SIG-M5 (cell line): ENCODE measurements at places on chromosomes 16 and 17.

DNA sequence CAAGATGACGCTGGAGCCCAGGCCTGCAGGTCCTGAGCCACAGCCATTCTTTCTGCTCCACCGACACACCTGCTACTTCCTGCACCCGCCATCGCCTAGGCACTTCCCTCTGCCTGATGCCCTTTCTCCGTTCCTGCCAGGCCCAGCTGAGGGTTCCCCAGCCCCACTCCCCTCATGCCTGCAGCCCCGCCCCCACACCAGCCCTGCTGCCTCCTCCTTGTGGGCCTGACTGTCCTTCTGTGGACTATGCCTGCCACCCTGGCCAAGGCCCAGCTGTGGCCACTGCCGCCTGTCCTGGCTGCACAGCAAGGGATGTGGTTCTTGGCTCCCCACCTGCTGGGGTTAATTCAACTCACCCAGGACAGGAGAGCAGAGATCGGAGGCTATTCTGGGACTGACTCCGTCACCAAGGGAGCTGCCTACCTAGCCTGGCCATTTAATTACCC lies 7.5 kb downstream of the NATD1 start:
- DNase-seq: no peak

DNA sequence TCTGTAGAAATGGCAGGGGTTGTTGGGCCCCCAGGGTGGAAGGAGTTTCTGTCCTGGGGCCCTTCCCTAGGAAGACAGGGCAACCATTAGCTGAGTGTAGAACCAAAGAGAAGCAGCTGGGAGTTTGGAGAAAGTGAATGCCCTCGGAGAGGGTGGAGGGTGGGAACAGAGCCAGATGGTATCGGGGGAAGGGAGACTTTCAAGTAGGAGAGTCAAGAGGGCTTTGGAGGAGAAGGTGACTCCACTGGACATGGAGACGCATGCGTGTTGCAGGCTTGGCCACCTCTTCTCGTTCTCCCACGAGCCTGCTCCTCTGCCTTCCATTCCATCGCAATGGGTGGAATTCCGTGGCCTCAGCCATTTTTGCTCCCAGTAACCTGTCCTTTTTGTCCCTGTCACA lies 19.4 kb downstream of the SLC47A1 start:
- DNase-seq: no peak

- DNase-seq: no peak
Measured at GRCh38 chr17:64084940-64085649, 44.8 kb downstream of the ERN1 start.

- no peak for DNase-seq
Measured at GRCh38 chr17:65346166-65346565, 209.0 kb downstream of the RGS9 start.

- DNase-seq: no peak
Measured at GRCh38 chr16:83269048-83269447, 538.7 kb upstream of the HSBP1 start.

DNA sequence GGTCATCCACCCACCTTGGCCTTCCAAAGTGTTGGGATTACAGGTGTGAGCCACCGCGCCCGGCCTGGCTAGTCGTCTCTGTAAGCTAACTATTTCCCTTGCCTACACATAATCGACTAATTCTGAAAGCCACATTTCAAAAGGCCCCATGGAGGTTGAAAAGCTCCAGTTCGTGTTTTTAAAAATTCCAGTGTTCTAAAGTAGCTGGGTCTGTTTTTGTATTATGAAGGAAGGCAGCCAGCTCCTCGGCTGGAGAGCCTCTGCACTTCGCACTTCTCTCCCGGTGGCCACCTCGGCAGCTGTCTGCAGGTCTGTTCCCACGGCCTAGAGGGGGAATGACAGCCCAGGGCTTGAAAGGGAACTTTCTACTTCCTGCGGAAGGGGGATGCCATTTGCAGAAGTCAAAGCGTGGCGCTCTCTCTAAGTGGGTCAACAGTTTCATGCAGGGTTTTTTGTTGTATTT lies 16.9 kb downstream of the HASPIN start:
- no peak for DNase-seq
